Fibroblast of upper back skin (primary cell): ENCODE measurements at places on chromosomes 12 and 14.

GRCh38 chr14:64970776-64971477 lies 1.2 kb downstream of the RAB15 start:
- DNase-seq: no peak

- DNase-seq: no peak
Measured at GRCh38 chr12:92582893-92583292, 119.9 kb upstream of the PLEKHG7 start.

GRCh38 chr12:55996201-55996714 lies 818 bp upstream of the SUOX start:
- peak; percentile 66 for DNase-seq

DNA sequence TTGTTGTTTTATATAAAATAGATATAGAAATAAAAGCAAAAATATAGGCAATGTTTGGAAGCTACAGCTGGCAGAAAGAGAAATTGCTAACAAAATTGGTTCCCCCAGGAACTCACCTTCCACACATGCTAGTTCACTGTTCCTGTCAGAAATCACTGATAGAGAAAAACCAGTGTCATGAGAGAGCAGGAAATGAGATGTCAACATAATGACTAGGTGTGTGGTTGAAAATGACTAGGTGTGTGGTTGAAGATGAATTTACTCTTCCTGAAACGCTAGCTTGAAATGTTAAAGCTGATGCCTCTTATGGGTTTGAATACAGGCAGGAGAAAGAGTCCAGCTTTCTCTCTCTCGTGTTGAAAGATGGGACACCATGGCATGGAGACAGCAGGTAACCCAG lies 216.3 kb downstream of the C12orf42 start:
- no peak for DNase-seq

GRCh38 chr12:55051197-55051947 lies 31.6 kb downstream of the NEUROD4 start:
- no peak for DNase-seq

DNA sequence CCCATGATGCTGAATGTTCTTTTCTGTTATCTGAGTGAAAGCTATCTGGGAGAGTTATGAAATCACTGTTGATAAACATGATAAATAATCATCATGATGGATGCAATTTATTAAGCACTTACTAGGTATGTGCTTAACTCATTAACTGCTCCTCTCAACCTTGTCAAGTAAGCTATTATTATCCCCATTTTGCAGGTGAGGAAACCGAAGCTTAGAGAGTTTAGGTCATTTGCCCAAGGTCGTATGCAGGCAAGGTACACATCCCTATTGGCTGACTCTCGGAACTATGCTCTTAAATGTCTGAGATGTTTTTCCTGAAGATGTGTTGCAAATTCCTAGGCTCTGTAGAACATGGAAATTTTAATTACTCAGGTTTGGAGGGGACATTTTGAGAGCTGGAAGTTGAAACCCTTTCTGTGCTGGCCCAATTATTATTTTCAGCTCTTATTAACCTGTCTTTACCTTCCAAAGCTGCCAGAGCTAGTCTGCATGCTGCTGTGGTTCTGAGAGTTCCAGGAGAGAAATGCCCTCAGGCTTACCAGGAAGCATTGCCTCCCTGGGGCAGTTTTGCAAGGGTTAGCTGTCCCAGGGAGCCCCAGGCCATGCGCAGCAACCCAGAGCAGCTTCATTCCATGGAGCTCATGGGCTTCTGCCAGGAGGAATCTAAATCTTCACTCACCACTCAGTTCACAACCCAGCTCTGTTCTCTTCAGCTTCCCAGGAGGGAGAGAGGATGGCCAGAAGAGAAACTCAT lies 55.6 kb upstream of the OAS1 start:
- DNase-seq: no peak

DNA sequence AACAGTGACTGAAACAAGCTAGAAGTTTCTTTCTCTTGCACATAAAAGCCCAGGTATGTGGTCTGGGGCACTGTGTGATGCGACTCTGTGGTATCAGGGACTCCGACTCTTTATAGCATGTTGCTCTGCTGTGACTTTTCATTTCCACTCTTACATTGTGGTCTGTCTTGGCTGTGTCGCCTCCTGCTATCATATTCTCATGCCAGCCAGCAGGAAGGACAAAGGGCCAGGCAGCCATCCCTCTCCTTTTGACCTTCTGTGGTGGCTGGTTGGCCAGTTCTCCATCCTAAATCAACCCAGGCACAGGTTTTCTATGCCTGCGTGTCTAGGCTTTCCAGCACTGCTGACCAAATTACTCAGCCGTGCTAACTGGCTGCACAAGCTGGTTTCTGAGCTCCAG lies 8.0 kb downstream of the ACAD10 start:
- no peak for DNase-seq

DNA sequence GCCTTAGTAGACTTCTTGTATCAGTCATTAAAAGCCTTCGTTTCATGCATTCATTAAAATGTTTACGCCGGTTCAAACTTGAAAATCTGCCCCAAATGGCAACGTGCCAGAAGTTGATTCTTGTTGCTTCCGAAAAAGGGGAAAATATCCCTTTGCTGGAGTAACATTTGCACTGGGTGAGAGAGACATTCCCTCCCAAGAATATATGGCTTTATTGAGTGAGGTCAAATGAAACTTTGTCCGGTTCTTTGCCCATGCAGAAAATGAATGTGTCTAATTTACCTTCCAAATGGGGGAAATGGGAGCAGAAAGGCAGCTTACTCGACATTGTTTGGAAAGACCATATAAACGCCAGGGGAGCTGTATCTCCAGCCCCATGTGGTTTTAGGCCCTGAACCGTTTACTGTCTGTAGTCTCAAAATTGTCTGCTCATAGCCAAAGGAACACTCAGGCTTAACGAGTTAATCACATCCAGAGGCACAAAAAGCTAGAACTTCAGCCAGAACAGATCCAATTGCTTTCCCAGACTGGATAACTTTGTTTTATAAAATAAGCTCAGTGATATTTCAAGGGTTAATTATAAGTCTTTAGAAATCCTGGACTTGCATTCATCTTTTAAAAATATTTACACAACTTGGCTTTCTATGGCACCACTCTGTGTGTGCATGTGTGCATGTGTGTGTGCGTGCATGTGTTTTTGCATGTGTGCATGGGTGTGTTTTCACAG lies 2.9 kb upstream of the EMP1 start:
- peak; percentile 56 for DNase-seq

DNA sequence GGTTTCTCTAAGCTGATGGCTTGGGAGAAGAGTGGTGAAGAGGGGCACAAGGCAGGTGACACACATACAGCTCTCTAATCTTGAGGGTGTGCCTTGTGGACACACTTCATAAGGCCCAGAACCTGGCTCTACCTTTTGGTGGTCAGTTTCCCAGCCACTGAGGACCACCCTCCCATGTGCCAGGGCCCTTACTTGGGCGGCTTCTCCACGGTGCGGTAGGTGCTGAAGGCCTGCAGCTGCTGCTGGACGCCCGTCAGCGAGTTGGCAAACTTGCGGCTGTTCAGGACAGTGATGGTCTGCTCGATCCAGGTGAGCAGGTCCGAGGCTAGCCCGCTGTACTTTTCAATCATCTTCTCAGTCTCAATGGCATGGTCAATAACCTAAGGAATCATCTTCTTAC lies 80.2 kb downstream of the SPTB start:
- no peak for DNase-seq

DNA sequence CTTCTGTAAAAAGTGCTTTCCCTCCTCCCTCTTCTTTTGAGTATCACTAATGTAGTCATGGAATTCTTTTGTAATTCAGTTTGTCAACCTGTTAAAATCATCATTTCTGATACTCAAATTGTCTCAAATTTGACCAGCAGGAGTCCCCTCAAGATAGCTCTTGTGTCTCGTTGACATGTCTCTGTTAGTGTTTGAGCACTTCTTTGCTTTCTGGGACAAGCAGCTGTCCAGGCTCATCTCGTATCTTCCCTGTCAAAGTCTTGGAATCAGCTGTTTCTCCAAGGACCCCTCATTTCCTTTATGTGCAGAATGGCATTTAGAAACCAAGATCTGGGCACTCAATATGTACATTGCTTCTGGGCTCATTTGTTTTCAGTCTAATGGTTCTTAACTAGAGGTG lies 10.7 kb downstream of the CIPC start:
- DNase-seq: no peak

DNA sequence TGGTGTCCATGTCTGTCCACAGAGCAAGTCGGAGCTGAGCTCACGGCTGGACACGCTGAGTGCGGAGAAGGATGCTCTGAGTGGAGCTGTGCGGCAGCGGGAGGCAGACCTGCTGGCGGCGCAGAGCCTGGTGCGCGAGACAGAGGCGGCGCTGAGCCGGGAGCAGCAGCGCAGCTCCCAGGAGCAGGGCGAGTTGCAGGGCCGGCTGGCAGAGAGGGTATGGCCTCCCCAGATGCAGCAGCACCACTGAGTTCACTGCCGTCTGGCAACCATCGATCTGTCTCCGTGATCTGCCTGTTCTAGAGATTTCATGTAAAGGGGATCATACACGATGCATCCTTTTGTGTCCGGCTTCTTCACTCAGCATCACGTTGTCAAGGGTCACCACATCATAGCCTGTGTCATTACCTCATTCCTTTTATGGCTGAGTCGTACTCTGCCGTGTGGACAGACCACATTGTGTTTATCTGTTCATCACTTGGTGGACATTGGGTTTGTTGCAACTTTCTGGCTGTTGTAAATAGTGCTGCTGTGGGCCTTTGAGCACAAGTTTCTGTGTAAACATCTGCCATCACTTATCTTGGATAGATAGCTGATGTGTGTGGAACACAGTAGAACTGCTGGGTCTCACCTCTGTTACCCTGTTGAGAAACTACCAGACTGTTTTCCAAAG lies 21.9 kb downstream of the HIP1R start:
- no peak for DNase-seq

DNA sequence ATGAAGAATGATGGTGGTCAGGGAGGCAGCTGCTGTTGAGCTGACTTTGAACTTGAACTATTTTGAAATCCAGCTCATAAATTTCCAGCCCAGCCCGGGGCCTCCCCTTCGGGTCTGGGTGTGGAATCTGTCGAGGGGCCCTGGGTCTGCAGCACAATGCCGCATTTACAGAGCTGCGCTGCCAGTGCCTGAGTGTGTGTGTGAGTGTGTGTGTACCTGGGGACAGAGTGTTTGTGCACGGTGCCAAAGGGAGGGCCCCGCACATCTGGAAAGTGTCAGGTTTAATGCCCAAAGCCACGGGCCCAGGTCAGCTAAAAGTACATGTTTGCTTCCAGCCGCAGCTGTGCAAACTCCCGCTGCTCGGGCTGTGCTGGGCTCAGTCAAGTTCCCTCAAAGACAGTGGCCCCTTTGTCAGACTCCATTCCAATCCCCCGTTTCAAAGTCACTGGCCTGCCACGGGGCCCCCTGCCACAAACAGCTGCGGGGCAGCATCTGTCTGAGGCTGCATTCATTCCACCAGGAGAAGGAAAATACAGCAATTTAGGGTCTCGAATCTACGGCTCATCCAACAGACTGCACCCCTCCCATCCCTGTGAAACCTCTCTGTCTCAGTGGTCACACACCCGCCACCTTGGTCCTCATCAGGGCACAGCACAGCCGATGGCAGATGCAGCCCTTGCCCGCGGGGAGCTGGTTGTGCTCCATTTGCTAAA lies 16.3 kb upstream of the RFLNA start:
- no peak for DNase-seq

GRCh38 chr12:6295094-6295811 lies 15.2 kb upstream of the PLEKHG6 start:
- peak; percentile 49 for DNase-seq

GRCh38 chr14:100374270-100374669 lies 51.1 kb downstream of the SLC25A47 start:
- no peak for DNase-seq

GRCh38 chr14:101122237-101123141 lies 219.0 kb upstream of the RTL1 start:
- DNase-seq: no peak

- DNase-seq: no peak
Measured at GRCh38 chr12:9134981-9135628, 19.4 kb upstream of the A2M start.

- no peak for DNase-seq
Measured at GRCh38 chr12:1862973-1863372, 42.6 kb downstream of the LRTM2 start.

DNA sequence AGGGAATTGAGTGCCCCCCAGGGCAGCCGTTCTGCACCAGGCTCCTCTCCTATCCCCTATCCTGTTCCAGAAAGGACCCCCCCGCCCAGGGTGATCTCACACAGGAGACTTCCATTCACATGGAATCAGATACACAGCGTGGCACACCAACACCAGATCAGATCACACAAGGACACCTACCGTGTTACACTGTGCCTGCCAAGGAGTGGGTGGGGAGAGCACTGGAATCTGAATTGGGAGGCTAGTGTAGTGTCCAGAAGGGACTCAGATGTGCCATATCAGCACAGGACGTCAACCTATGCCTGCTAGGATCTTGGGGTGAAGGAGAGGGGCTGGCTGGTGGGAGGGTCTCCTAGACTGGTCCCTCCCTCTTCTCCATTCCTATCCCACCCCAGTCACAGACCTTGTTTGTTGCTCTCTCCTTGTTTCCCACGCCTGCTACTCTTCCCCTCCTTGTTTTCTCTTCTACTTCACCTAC lies 2.3 kb downstream of the PTMS start:
- no peak for DNase-seq

DNA sequence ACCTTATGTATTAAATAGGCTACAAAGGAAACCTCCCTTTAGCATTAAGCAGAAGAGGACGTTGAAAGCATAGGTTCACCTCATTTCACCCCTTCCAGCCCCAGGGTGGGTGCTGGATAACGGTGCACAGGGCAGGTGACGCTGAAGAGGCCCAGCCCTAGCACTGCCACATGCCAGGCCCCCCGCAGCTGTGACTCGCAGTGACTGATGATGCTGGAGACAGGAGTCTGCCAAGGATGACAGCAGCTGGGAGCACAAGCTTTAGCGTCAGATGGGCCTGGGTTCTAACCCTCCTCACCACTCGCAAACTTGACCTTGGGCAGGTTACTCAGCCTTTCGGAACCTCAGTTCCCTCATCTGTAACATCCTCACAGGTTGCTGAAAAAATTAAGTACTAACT lies 76.7 kb downstream of the TBK1 start:
- no peak for DNase-seq

GRCh38 chr12:14278294-14278953 lies 87.1 kb upstream of the ATF7IP start:
- DNase-seq: no peak

GRCh38 chr14:101276309-101277091 lies 284.8 kb upstream of the DIO3 start:
- no peak for DNase-seq

- peak; percentile 5 for DNase-seq
Measured at GRCh38 chr14:38616959-38617358, 361.1 kb upstream of the CLEC14A start.

DNA sequence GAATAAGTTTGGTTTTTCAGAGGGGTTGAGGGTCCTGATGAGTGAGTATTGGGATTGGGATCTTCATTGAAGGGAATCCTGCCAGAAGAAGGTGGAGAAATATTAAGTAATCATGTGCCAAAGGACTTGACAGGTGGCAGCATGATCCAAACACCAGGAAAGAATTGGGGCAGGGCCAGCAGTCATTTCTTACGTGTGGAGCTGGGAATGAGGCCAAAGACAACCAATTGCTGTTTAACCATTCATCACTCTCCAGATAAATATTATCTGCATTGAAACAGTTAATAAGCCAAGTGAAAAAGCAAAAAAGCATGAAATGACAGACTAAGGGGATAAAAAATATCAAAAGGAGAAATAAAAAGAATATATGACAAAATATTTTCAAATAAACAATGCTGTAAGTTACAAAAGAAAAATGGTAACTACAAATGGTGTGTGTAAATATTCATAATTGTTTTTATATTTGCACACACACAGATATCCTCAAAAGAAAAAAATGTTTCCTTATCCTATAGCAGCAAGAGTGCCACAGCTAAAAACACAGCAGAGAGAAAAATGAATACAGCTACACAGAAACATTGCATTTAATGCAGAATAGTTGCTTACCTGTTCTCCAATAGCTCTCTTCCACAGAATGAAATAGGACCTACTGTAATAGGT lies 26.2 kb downstream of the C2CD5 start:
- DNase-seq: no peak
